ENCODE measurements at places on chromosomes 5 and 9.

GRCh38 chr9:137136261-137136880 lies 2.6 kb upstream of the GRIN1 start:
- no peak for ATAC-seq

- ATAC-seq, result no peak
These were observed 1.3 kb downstream of the CCNI2 start for GRCh38 chr5:132748522-132749000.

GRCh38 chr5:76291305-76292077 lies 111.6 kb upstream of the IQGAP2 start:
- no peak for ATAC-seq

DNA sequence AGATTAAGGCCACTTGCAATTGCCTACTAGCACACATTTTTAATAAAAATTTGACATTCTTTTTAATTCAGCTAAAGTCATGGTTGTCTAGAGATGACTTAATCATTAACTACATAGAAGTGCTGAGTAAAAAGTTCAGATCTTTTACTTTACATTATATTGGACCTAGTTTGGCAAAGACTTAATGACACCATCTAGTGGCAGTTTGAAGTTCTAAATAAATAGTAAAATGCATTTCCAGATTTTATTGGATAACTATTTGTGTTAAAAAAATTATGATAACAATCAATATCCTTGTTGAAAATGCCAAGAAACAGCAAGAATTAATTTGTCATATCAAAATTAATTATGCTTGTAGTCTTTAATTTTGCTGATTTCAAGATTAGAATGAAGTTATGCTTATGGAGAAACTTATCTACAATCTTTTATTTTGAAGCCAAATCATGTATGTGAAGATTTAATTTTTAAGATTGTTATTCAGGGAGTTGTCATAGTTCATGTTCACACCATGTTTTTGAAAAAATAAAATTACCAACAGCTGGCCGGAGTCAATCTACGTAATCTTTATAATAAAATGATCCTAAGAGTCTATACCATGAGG lies 69.6 kb upstream of the PJA2 start:
- no peak for ATAC-seq

- no peak for ATAC-seq
These were observed 275.9 kb downstream of the ACTL7B start for GRCh38 chr9:108579757-108580439.

GRCh38 chr9:89046832-89047231 lies 55.6 kb downstream of the S1PR3 start:
- no peak for ATAC-seq

GRCh38 chr9:70363760-70364159 lies 50.7 kb downstream of the KLF9 start:
- ATAC-seq, result no peak

GRCh38 chr5:52139888-52140615 lies 647.7 kb upstream of the ITGA1 start:
- ATAC-seq, result no peak

DNA sequence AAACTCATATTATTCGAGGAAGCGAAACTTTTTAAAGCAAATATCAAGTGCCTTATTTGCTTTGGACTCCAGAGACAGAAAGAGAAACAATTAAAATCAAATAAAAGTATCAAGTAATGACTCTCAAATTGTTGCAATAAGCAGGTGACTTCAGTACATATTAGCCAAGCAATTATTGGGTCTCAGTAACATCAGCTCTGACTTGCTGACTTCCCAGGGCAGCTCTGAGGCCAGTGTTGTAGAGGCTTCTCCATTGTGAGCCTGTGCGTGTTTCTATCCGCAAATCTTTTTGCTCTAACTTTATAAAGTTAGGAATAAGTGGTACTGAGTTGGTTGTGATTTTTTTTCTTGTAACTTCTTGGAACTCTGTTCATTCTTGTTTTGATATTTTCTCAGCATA lies 186.8 kb upstream of the PRLR start:
- ATAC-seq, result no peak

GRCh38 chr5:127582773-127583370 lies 65.4 kb downstream of the PRRC1 start:
- ATAC-seq, result no peak

DNA sequence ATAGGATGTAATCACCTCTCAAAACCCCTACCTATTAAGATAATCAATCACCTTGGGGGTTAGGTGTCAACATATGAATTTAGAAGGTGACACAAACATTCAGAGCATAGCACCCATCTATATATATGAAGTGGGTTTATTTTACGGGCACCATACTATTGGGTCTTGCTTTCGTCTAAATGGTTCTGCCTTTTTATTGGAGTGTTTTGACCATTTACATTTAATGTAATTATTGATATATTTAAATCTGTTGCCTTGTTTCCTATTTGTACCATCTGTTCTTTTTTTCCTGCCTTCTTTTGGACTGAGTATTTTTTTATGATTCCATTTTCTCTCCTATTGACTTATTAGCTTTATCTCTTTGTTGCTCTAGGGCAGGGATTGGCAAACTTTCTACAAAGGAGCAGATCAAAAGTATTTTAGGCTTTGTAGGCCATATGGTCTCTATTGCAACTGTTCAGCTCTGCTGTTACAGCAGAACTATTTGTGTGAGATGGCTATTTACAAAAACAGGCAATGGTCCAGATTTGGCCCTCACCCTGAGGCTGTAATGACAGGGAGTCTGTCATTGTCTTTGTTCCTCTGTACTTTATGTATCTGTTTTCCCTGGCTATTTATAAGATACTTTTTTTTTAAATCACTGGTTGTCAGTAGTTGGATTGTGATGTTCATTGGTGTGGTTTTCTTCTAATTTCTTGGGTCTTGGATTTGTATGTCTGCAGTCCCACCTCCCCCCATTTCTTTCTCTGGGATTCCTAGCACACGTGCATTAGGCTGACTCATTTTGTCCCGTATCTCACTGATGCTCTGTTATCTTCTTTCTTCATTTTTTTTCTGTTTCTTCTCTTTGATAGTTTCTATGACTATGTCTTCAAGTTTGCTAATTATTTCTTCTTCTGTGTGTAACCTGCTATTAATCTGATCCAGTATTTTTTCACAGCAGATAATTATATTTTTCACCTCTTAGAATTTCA lies 127.1 kb downstream of the DAB2IP start:
- ATAC-seq, result no peak
